ENCODE measurements at places on chromosomes 16 and 17. TPM values are rescaled to one million over a fixed set of nuclear protein-coding genes. Genes with fewer than 3 reads are reported as not detected.

MT1H gene
- not detected for total RNA-seq

PYDC1 gene
- total RNA-seq: not detected

CLN3 gene
- 50.2 TPM for total RNA-seq

KREMEN2 gene
- 64.8 TPM for total RNA-seq

DHRS7C gene
- not detected for total RNA-seq

TNFSF12 gene
- total RNA-seq: not detected

FOXL1 gene
- total RNA-seq: 1.5 TPM

RSPRY1 gene
- 36.2 TPM for total RNA-seq

CLEC19A gene
- total RNA-seq: not detected

C16orf96 gene
- total RNA-seq: not detected

SEPTIN1 gene
- total RNA-seq: 0.86 TPM

KRT39 gene
- total RNA-seq: not detected

DNA sequence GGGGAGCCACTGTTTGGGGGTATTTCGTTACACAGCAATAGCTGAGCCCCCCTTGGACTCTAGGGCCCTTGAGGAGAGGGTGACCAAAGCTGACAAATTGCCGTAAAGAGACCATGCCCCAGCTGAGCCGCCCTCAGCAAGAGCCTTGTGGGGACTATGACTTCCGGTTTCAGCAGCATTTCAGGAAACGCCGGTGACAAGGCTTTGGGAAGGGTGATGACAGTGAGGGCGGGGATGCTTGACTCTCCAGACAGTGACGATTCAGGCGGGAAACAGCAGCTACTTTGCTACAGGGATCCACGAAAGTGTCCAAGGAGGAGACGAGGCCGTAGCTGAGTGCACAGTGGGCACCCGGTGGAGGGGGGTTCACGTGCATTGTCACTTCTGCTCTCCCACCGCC, 360.8 kb downstream of the C16orf95 start:
- no peak for DNase-seq

DNA sequence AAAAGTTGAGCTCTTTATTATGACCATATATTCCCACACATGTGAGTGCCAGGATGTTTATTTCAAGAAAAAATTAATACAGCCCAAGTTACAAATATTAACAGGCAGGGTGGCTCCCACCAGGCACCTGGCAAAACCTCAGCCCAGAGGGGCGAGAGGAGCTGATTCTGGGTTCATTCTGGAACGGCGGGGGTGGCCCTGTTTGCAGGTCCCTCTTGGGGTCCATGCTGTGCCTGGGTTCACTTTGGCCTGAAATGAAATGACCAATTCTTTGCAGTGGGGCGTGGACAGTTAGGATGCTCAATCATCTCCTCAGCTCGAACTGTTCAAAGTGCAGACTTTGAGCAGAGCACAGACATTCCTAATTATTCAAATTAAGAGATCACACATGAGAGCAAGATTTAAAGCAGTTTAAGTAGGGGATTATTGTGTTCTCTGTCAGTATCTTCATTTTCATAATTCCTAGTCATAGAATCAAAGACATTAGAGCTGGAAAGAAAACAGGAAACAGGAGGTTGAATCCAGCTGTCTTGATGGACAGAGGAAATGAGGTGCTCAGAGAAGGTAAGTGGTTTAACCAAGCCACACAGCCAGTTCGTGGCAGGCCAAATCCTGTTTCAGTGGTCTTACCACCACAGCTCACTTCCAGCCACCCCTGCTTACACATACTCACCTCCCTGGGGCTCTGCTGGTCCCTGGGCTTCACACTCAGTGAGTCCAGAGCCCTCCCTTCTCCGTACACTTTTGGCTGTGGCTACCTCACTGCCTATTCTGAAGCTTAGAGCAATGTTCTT, 363.9 kb upstream of the TNRC6C start:
- no peak for DNase-seq

GRCh38 chr17:29250666-29251065, 4.0 kb downstream of the CRYBA1 start:
- no peak for DNase-seq

- no peak for DNase-seq
Measured at GRCh38 chr17:59432657-59433056, 101.2 kb downstream of the YPEL2 start.

DNA sequence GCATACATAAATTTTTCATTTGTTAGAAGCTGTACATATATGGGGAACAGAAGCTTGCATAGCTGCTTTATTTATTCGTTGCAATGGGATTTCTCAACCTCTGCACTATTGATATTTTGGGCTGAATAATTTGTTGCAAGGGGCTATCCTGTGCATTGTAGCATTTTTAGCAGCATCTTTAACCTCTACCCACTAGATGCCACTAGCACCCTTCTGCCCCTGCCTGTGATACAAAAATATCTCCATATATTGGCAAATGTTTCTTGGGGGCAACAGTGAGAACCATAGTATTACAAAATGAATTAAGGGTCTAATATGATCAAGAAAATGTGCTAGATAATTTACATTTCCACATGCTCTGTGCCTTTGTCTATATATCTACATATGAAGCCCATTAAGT, 1401.0 kb downstream of the CDH11 start:
- no peak for DNase-seq

DNA sequence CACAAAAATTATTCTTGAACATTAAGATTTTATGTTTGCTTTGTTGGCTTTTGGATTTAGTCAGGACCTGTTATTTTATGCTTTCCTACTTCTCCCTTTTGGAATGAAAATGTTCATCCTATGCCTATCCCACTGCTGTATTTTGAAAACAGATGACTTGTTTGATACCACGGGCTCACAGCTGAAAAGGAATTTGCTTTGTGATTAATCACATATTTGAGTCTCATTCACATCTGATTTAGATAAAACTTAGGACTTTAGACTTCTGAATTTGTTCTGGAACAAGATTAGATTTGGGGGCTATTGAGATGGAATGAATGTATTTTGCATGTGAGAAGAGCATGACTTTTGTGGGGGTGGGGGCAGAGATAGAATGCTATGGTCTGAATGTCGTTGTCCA, 1012.6 kb downstream of the CDH11 start:
- DNase-seq: no peak

GRCh38 chr17:83162035-83162745, 82.8 kb downstream of the METRNL start:
- no peak for DNase-seq

DNA sequence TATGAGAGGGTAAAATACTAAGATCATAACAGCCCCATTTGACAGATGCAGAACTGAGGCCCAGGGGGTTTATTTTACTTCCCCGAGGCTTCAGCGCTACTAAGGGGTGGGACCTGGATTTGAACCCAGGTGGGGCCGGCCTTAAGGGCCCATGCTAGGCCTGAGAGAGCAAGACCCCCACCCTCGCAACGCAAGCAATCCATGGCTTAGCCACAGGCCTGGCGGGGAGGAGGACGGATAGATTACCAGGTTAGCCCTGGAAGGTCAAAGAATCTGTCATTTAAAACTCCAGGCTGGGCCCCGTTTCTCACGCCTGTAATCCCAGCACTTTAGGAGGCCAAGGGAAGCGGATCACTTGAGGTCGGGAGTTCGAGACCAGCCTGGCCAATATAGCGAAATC, 1.9 kb upstream of the CDH3 start:
- no peak for DNase-seq

GRCh38 chr16:68972720-68973119, 129.4 kb downstream of the TANGO6 start:
- DNase-seq: peak; percentile 74

DNA sequence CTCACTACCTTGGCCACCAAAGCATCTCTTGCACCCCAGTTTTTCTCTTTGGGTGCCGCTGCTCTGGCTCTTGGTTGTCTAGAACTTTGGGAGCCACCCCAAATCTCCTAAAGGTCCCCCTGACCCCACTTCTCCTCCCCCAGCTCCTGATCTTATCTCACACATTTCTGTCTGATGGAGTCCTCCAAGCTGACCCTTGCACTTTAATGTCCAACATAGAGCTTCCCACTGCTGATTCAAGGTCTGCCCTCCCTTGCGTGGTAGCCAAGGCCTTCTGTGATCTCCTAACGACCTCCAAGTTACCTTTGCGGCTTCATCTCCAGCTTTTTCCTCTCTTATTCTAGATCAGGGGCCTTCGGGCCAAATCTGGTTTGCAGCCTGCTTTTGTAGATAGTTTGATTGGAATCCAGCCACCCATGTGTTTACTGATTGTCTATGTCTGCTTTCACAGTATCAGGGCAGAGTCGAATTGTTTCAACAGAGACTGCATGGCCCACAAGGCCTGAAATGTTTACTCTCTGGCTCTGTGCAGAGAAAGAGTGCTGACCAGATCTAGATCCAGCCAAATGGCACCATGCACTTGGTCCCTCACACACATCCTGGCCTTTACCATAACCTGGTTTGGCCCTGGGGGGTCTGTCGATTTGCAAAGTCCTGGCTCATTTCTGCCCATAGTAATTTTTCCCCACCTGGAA, 168.6 kb downstream of the HAPSTR1 start:
- peak; percentile 8 for DNase-seq

GRCh38 chr16:67240506-67240905, 6.8 kb downstream of the FHOD1 start:
- no peak for DNase-seq

GRCh38 chr16:51816929-51817328, 665.9 kb upstream of the SALL1 start:
- DNase-seq: no peak

DNA sequence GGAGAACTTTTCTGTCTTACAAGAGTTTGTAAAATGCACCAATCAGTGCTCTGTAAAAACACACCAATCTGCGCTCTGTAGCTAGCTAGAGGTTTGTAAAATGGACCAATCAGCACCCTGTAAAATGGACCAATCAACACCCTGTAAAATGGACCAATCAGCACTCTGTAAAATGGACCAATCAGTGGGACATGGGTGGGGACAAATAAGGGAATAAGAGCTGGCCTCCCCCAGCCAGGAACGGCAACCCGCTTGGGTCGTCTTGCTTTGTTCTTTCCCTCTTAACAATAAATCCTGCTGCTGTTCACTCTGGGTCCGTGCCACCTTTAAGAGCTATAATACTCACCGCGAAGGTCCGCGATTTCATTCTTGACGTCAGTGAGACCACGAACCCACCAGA, 18.5 kb upstream of the KCNG4 start:
- no peak for DNase-seq

- DNase-seq: no peak
Measured at GRCh38 chr17:38434178-38434665, 6.0 kb downstream of the ARHGAP23 start.

- no peak for DNase-seq
Measured at GRCh38 chr17:27930000-27930399, 36.8 kb upstream of the LYRM9 start.

DNA sequence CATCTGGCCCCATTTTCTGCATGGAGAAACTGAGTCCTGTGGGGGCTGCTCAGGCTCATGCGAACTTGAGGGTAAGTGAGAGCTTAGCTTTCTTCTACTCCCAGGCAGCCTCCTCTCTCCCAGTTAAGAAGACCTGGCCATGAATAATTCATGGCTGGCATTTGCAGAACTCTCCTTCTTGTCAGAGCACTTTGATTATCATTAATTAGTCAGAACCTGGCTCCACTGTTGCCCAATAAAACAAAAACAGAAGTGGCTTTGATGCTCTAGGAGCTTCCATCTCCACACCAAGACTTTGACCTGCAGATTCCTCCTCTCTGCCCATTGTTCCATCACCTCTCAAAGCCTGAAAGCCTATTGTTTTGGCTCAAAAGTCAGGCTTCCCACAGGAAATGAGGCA, 45.5 kb upstream of the CDH3 start:
- no peak for DNase-seq

DNA sequence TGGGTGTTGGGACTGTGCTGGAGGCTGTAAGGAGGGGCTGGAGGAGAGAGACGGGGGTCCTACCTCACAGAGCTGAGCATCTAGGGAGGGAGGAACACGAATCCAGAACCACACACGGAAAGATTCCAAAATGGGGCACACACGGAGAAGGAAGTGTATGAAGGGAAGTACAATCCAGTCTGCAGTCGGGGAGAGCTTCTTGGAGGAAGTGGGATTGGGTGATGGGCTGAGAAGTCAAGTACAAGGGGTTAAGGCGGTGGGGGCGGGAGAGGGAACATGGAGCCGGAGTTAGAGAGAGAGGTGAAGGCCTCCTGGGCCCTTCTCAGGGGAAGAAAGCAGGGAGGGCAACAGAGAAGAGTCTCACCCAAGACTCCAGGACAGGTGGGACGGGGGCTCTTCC, 107.5 kb upstream of the CREBBP start:
- DNase-seq: no peak

GRCh38 chr16:56226187-56226586, 34.9 kb downstream of the GNAO1 start:
- DNase-seq: no peak

- no peak for DNase-seq
Measured at GRCh38 chr16:48498769-48499631, 111.0 kb downstream of the N4BP1 start.

DNA sequence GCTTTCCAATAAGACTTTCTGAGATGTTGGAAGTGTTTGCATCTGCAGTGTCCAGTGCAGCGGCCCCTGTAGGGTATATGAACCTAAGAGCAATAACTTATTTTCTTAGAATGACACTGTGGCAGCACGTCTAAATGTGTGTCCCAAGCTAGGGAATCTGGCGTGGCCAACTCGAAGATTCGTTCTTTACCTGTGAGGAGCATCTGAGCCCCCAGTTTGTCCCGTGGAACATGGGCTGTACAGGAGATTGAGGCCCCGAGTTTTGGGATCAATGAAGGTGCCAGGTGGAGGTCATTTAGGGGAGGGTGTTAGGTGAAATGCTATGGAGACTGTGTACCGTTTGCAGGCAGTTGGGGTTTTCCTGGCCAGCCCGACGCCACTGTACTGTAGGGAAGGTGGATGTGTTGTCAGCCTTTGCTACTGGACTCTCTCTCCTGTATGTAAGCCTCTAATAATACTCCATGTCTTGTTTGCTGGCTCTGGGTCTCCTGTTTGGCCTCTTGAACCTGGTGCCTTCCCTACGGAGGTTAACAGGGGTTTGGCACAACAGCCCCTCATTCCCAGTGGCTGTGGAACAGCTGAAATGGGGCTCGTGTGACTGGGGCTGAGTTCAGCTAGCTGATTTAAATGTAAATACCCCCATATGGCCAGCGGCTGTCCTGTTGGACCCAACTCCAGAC, 45.5 kb upstream of the SDK2 start:
- DNase-seq: no peak

DNA sequence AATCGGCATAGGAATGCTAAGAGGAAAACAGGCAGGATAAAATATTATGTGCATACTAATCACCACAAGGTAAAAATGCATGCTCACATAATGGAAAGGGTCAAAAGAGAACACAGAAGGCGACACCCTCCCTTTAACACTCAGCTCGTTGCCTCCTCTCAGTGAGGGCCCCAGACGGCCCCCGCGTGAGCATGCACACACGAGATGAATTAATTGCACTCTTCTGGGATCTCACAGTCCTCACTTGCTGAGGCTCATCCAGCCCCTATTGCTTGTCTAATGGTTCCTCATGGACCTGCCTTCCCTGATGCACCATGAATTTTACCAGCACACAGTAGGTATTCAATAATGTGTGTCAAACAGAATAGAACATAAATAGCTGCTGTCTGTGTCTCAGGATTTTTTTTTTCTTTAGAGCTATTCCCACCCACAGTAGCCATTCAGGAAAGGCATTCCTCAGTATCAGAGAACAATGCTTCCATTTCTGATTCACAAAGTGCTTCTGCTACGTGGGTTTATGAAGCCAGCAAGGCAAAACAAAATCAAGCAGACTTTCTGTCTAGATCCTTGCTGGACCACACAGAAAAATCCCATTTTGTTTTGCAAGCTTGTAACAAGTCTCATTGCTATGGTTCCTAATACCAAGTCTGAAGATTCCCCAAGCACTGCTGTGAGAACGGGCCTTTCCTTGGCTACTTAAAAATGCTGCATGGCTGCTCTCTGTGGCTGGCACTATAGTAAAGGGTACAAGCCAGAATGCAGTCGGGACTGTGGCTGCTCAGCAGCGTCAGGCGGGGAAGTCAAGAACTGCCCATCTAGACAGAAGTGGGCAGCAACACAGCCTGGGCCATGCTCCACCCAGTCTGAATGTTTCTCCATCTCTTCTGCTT, 43.6 kb downstream of the TOM1L2 start:
- DNase-seq: peak; percentile 35
